ENCODE measurements at places on chromosomes 3 and 15.
A peak's percentile ranks its signal among the peaks of the same experiment; 100 is the strongest.

- H3K36me3 ChIP-seq, result no peaks in the 10 kb centered on the region
- H3K4me3 ChIP-seq, result no peak overlapping the region
- no peak overlapping the region for H3K27ac ChIP-seq
- no peaks in the 10 kb centered on the region for H3K27me3 ChIP-seq
- no peaks in the 10 kb centered on the region for H3K4me1 ChIP-seq
- no peak for DNase-seq
Observed at GRCh38 chr3:37395286-37395685, 220.9 kb upstream of the LRRFIP2 start.

- no peaks in the 10 kb centered on the region for H3K36me3 ChIP-seq
- no peak overlapping the region for H3K27ac ChIP-seq
- no peaks in the 10 kb centered on the region for H3K27me3 ChIP-seq
- no peaks in the 10 kb centered on the region for H3K4me1 ChIP-seq
- no peak for DNase-seq
Observed at GRCh38 chr15:83462953-83463433, 15.9 kb downstream of the SH3GL3 start.

GRCh38 chr15:51652084-51652668, 29.1 kb upstream of the SCG3 start:
- no peak overlapping the region for H3K4me3 ChIP-seq
- H3K36me3 ChIP-seq, result no peaks in the 10 kb centered on the region
- H3K27me3 ChIP-seq, result no peaks in the 10 kb centered on the region
- no peak overlapping the region for H3K27ac ChIP-seq

DNA sequence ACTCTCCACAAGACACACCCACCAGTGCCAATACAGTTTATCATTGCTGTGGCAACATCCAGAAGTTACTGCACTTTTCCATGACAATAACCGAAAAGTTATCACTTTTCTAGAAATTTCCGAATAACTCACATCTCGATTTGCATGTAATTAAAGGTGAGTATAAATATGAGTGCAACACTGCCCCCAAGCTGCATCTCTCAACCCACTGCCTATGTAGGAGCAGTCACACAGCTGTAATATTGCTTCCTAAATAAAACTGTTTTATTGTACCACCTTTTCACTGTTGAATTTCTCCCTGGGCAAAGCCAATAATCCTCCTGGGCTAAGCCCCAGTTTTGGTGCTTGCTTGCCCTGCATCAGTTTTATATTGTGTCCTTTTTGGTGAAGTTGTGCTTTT, 601.0 kb upstream of the EPHA6 start:
- H3K4me1 ChIP-seq, result no peaks in the 10 kb centered on the region
- H3K27ac ChIP-seq, result no peak overlapping the region
- H3K4me3 ChIP-seq, result no peak overlapping the region
- H3K36me3 ChIP-seq, result no peaks in the 10 kb centered on the region
- no peak for DNase-seq

DNA sequence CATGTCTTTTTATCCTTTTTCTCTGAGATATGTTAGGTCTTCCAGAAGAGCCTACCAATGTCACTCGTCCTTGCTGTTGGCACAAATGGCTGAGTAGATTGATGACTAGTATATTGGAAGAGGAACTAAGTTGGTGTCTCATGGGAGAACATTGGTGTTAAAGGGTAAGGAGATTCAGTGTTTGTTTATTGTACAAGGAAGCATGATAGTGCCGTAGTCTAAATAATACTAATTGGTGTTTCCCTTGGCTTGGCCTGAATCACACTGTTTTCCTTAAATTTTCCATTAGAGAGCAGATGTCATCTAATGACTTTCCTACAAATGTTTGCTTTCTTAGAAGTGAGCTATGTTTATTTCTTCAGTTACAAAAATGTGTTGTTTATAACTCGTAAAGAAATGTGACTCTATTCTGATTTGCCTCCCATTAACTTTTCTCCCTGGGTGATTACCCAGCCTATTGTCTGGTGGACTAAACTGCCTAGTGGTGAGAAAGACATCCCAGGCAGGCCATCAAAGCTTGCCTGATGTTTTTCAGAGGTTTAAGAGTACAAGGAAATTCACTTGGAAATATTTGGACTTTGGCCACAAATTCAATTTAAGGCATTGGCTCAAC, 28.7 kb downstream of the ADAMTSL3 start:
- no peak for DNase-seq
- H3K36me3 ChIP-seq, result no peaks in the 10 kb centered on the region
- no peaks in the 10 kb centered on the region for H3K27me3 ChIP-seq

GRCh38 chr15:48352474-48353072, 21.3 kb downstream of the DUT start:
- H3K36me3 ChIP-seq, result no peaks in the 10 kb centered on the region
- no peaks in the 10 kb centered on the region for H3K27me3 ChIP-seq
- H3K4me3 ChIP-seq, result peak overlapping the region; percentile 16

- H3K36me3 ChIP-seq, result peaks cover 16% of the 10 kb centered on the region
- no peaks in the 10 kb centered on the region for H3K27me3 ChIP-seq
- no peak overlapping the region for H3K27ac ChIP-seq
Observed at GRCh38 chr3:42202217-42202865, 63.6 kb downstream of the CCK start.

GRCh38 chr3:45816544-45816943, 20.2 kb upstream of the SLC6A20 start:
- H3K27me3 ChIP-seq, result no peaks in the 10 kb centered on the region
- peak; percentile 31 for DNase-seq
- no peak overlapping the region for H3K4me3 ChIP-seq
- H3K27ac ChIP-seq, result no peak overlapping the region
- H3K4me1 ChIP-seq, result peaks cover 14% of the 10 kb centered on the region

GRCh38 chr3:118097226-118097625, 937.4 kb downstream of the IGSF11 start:
- H3K4me1 ChIP-seq, result no peaks in the 10 kb centered on the region
- no peak overlapping the region for H3K4me3 ChIP-seq
- no peak for DNase-seq

GRCh38 chr3:89058371-89058770, 49.0 kb upstream of the EPHA3 start:
- no peak overlapping the region for H3K27ac ChIP-seq
- H3K4me3 ChIP-seq, result no peak overlapping the region
- H3K36me3 ChIP-seq, result no peaks in the 10 kb centered on the region

DNA sequence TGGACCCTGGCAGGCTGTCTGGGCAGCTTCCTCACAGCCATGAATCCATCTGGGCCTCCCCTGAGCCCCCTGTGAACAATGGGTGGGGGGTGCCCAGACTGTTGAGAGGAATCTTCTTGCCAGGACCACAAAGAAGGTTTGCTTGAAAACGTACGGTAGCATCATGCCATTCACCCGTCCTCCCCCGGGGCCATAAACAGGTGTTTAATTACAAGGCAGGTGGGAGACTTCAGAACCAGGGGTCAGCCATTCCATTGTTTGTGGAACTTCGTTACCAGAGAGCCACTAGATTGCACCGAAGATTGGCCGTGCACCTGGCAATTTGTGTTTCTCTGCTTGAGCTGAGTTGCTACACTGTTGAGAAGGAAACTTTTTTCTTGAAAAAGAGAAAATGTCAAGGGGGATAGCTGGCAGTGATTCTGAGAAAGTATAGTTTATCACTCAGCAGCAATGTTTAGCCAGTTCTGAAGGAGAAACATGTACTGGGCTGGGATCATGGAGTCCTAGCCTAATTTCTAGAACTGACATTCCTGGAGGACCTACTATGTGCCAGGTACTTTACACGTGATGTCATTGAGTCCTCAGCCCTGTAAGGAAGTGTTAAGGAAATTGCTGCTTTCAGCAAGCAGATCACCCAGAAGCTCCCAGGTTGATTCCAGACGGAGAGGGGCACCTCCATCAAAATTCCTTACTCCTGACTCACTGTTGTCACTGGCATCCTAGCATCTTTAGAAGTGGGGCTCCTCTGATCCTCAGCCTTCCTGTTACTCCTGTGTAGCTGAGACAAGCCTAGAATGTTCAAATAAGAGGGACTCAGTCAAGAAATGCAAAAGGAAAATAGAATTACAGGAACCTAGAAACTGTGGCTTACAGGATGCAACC, 103.8 kb upstream of the UBE2E1 start:
- no peaks in the 10 kb centered on the region for H3K4me1 ChIP-seq
- H3K27me3 ChIP-seq, result no peaks in the 10 kb centered on the region
- no peak overlapping the region for H3K4me3 ChIP-seq

DNA sequence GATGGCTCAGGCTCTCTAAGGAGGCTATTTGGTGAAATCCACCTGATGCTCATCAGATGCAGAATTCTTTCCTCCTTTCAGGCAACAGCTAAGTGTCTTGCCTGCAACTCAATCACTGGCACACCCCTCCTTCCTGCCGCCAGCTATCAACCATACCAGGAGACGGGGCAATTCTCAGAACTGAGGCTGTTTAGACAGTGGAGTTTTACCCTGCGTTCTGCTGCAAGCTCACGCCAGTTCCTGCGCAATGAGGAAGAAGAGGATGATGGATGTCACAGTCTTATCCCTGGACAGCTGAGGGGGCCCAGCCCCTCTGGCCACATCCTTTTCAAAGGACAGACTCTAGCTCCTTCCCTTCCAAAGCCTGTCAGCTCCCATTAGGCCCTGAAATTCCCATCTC, 7.0 kb upstream of the MANF start:
- H3K4me1 ChIP-seq, result no peaks in the 10 kb centered on the region
- no peaks in the 10 kb centered on the region for H3K27me3 ChIP-seq
- no peak overlapping the region for H3K4me3 ChIP-seq
- H3K36me3 ChIP-seq, result no peaks in the 10 kb centered on the region
- H3K27ac ChIP-seq, result no peak overlapping the region
- no peak for DNase-seq

DNA sequence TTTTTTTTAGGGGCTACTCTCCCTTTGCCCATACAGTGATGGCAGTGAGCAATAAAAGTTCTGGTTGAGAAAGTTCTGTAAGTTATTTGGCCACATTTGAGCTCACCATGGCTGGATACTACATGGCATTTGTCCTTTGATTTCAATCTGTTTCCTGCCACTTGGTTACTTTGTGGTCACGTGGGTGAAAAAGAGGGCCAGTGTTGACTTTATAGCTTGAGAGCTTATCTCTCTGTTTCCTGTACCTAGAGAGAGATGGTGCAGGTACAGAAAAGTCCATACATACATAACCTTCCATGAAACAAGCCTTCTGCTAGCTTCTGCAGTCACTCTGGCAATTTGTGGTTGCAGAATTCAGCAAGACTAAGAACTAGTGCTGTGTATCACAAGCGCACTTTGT, 23.4 kb upstream of the MECOM start:
- no peaks in the 10 kb centered on the region for H3K4me1 ChIP-seq
- H3K27me3 ChIP-seq, result no peaks in the 10 kb centered on the region

DNA sequence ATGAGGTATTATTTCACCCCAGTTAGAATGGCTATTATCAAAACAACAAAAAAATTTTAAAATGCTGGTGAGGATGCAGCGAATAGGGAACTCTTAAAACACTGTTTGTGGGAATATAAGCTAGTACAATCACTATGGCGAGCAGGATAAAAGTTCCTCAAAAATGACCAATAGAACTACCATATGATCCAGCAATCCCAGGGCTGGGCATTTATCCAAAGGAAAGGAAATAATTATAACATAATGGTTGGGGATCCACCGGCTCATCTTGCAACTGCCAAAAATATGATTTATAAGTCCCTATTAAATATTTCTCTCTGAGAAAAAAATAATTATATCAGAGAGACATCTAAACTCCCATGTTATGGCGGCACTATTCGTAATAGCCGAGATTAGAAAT, 127.6 kb upstream of the MME start:
- H3K36me3 ChIP-seq, result no peaks in the 10 kb centered on the region
- H3K4me3 ChIP-seq, result no peak overlapping the region
- no peak for DNase-seq

DNA sequence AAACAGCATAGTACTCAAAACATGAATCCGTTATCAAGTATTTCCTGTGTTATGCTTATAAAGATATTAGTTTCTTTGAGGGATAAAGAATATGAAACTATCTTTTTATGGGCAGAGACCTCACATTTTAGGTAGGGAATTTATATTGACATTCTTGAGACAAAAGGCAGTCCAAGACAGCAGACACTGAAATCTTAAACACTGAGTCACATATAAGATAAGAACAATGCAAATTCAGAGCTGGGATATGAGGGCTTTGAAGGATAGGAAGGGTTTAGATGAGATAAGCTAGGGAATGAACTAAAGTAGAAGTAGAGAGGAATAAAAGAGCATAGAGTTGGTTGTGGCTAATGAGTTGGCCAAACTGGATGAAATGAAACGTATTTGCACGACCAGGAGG, 58.4 kb downstream of the ASTE1 start:
- no peak overlapping the region for H3K4me3 ChIP-seq
- H3K4me1 ChIP-seq, result peaks cover 3% of the 10 kb centered on the region
- peak; percentile 89 for DNase-seq

GRCh38 chr3:115836944-115837343, 213.6 kb downstream of the GAP43 start:
- H3K27me3 ChIP-seq, result no peaks in the 10 kb centered on the region
- no peaks in the 10 kb centered on the region for H3K36me3 ChIP-seq
- no peak overlapping the region for H3K27ac ChIP-seq
- H3K4me1 ChIP-seq, result peaks cover 2% of the 10 kb centered on the region
- peak; percentile 43 for DNase-seq

DNA sequence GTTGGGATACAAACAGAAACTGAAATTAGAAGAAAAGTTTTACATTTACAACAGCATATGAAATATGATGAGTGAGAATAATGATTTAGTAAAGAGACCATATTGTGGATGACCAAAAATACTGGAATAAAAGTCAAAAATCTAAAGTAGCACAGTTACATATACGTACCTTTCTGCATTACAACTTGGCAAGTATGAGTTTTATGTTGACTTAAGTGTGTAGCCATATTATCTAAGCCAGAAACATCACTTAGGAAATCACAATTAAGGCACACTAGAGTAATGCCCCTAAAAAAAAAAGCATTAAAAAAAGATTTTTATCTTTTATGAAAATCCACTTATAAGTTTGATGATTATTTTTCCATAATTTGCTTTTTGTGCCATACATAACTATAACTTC, 79.1 kb downstream of the ZNF280D start:
- peaks cover 2% of the 10 kb centered on the region for H3K36me3 ChIP-seq
- no peaks in the 10 kb centered on the region for H3K27me3 ChIP-seq
- H3K27ac ChIP-seq, result no peak overlapping the region
- H3K4me1 ChIP-seq, result no peaks in the 10 kb centered on the region
- H3K4me3 ChIP-seq, result no peak overlapping the region

DNA sequence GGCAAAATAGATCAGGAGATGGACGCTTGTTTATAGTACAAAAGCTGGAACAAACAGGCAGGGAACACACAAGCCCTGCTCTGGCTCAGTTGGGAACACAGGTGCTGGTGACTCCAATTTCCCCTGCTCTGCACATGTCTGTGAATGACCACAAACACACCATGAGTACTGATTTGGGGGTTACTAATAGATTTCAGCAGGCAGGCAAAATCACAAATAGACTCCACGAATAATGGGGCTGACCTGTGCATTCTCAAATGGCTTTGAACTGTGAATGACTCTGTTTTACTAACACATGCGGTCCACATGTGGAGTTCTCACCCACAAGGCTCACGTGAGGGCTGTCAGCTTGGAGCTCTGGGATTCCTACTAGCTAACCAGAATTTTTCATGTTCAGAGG, 3.9 kb downstream of the RTP3 start:
- no peaks in the 10 kb centered on the region for H3K27me3 ChIP-seq
- H3K4me3 ChIP-seq, result no peak overlapping the region
- no peaks in the 10 kb centered on the region for H3K36me3 ChIP-seq
- H3K4me1 ChIP-seq, result no peaks in the 10 kb centered on the region
- no peak for DNase-seq

GRCh38 chr3:187227658-187228258, 30.5 kb downstream of the RTP1 start:
- DNase-seq, result peak; percentile 87
- H3K4me3 ChIP-seq, result no peak overlapping the region
- H3K27ac ChIP-seq, result peak overlapping the region; percentile 21
- H3K4me1 ChIP-seq, result peaks cover 11% of the 10 kb centered on the region
- no peaks in the 10 kb centered on the region for H3K27me3 ChIP-seq

Measured in fibroblast of lung (primary cell).